ENCODE measurements at places on chromosomes 6 and 20.

- peak; percentile 96 for DNase-seq
These were observed at the start of gene FANCE for GRCh38 chr6:35452183-35453090. TSS of gene FANCE (plus strand) at chr6:35452338. CDS start at chr6:35452546, 208 bp downstream.

DNA sequence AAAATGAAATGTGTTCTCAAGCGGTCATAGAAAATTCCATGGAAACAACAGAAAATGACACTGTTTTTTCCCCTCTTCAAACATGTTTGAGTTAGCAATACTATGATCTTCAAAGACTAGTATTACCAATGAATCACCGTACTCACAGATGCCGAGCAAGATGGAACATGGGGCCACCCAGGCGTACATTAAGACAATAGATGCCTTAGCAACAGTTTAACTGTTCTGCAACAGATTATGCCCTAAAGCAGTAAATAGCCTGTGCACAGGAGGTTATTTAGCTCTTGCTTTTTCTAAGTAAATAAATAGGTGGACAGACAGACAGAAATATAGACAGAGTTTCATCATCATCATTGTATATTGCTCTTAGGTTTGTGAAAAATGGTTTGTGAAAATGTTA lies 284.0 kb upstream of the DEFB112 start:
- no peak for DNase-seq

GRCh38 chr6:3289664-3290055 lies 30.9 kb downstream of the PSMG4 start:
- no peak for DNase-seq

GRCh38 chr6:138278326-138278725 lies 60.0 kb upstream of the PBOV1 start:
- DNase-seq: peak; percentile 9

DNA sequence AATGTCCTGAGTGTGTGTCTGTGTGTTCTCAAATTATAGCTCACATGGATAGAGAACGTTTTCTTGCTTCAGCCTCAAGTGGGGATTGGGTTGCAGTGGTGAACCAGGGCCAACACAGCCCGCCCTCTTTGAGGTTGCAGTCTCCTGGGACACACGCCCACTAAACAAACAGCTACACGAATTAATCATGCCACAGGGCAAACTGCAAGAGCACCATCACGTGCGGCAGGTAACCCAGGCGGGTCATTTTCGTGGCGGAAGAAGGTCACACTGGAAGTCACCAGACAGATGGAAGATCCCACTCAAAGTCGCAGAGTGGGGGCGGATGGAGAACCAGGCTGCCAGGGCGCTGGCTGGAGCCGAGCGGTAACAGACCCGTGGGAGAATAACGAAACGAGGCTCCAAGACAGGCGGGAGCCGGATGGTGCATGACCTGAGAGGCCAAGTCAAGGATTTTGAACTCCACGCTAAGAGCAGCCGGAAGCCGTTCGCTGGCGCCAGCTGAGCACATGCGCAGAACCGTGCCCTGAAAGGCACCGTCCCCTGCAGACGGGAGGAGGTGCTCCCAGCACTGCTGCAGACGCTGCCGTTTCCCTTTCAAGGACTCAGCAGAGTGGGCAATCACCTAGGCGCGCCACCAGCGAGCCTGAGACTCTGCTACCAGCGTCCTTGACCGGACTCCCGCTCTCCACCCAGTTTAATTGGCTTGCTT lies 10.7 kb downstream of the DLL1 start:
- DNase-seq: peak; percentile 13

GRCh38 chr6:32046450-32047083 lies 8.4 kb downstream of the CYP21A2 start:
- no peak for DNase-seq

GRCh38 chr20:49799698-49800097 lies 12.9 kb upstream of the SLC9A8 start:
- no peak for DNase-seq

- DNase-seq: no peak
These were observed 42.6 kb upstream of the KHDRBS2 start for GRCh38 chr6:62328607-62329006.

- no peak for DNase-seq
These were observed 163.2 kb downstream of the SYNDIG1 start for GRCh38 chr20:24632581-24632980.

GRCh38 chr20:33263784-33264183 lies 19.2 kb upstream of the BPIFB1 start:
- DNase-seq: no peak

DNA sequence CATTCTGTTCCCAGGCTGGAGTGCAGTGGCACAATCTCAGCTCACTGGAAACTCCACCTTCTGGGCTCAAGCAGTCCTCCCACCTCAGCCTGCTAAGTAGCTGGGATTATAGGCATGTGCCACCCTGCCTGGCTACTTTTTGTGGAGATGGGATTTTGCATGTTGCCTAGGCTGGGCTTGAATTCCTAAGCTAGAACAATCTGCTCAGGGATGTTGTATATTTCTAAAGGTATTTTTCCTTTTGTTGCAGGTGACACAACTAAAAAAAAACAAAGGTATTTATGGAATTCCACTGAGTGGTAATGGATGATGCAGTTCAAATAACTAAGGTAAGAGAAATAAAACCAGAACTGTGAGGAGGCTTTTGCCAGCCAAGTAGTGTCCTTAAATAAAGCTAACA lies 49.7 kb downstream of the PTPRA start:
- DNase-seq: no peak

GRCh38 chr6:136961848-136962247 lies 39.7 kb downstream of the SLC35D3 start:
- DNase-seq: no peak

GRCh38 chr20:22688485-22688884 lies 104.1 kb upstream of the FOXA2 start:
- DNase-seq: no peak

- no peak for DNase-seq
These were observed 12.4 kb upstream of the KIF25 start for GRCh38 chr6:167984876-167985604.

DNA sequence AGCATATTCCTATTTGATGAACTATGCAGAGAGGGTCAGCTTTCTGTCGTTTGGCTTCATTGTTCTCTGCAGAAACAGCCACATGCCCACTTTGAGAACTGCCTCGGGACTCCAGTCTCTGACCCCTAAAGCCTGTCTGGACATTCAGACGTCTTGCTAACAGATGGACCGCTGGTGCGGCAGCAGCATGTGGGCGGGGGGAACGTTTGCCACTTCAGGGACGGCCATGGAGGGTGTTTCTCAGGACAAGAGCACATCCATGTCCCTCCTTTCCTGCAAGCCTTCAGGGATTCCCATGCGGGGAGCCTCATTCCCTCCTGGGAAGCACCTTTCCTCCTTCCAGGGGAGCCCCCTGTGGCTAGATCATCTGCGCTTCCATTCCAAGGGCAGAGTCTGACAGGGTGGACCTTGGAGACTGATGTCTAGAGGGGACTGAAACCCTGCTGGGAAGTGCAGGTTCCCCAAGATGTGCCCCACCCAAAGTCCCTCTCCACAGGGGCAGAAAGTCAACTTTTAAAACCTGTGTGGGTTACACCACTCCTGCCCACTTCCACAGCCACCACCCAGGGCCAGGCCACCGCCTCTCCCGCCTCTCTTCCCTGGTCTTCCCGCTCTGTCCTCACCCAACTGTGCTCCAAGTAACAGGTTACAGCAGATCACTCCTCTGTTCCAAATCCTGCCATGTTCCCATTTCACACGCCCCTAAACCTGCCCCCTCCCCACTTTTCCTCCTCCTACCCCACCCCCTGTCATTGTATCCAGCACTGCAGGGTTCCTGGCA lies 94.8 kb upstream of the PMEPA1 start:
- no peak for DNase-seq

GRCh38 chr6:129287231-129288177 lies 404.6 kb downstream of the LAMA2 start:
- no peak for DNase-seq

GRCh38 chr20:21096321-21097043 lies 9.7 kb downstream of the LINC00237 start:
- peak; percentile 52 for DNase-seq

DNA sequence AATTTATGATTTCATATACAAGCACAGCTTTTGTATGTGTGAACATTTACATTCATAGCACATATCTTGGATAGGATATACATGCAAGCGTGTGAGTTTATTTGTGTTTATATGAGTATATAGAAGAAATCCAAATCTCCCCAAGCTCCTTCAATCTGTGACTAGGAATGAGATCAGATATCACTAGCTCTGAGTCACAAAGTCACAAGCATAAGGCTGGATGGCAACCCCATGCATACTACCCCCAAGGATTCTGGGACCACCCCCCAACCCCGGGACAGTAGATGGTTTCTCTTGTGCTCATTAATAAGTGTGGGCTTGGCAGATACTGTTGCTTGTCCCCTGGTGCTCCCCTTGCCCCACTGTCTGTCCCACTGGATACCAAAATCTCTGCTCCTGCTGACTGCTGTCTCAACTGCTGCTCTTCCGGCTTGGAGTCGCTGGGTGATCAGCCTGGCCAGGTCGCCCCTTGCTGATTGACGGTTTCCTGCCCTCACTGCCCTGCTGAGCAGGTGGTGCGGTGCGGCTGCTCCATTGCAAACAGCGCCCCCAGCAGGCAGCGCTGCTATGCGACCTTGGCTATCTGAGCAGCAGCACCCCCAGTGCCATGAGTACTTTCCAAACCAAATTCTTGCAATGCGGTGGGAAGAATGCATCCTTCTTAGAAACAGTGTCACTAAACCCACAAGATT lies 279.4 kb downstream of the CD83 start:
- DNase-seq: peak; percentile 28

- DNase-seq: peak; percentile 77
These were observed 77.1 kb downstream of the FARS2 start for GRCh38 chr6:5338177-5338960.

DNA sequence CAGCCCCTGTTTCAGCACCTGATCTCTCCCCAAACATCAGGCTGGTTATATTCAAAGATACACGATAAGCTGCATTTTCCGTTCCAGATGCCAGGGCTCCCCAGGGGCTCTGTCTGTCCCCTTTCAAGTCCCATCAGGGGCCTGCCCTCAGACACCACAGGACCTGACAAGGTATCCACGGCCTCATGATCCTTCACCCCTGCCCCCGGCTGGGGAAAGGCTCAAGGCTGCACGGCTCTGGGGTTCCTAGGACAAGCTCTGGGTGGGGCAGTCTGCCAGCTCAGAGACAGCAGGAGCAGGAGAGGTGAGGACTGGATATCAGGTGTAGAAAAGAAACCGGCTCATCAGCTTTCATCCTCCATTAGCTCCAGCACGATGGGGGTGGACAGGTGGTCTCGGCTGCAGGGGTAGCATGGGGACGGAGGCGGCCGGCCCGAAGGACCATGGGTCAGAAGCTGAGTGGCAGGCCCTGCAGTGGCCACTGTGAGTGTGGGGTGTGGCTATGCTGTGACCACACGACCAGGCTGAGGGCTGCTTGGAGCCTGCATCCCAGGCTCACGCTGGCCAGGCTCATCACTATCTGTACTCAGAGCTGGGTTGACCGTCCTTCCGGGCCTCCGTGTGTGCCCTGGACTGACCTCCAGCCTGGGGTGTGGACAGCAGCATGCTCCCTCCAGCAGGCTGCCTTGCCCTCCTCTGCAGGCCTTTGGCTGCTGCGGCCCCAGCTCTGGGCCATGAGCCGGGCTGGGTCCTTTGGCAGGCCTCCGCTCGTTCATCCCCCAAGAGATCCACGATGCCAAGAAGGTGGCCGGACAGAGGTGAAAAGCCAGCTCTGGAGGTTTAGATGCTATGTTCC lies 386.2 kb downstream of the THBS2 start:
- DNase-seq: no peak

DNA sequence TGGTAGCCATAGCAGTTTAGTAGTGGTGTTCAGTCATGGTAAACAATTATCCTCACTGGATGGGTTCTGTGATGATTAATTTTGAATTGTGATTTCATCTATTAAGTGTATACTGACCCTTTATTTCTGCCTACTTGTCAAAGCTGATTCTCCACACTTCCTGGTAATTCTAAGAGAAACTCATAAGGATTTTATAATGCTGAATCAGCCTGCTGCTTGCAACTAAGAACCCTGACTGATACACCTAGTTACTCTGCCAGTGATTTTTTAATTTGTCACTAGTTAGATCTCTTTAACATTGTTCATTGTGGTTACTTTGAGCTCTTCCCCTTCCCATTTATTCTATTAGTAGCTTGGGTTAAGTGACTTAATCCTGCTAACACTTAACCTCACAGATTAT lies 8.6 kb downstream of the CDC40 start:
- no peak for DNase-seq

GRCh38 chr6:16816891-16817290 lies 55.6 kb upstream of the ATXN1 start:
- no peak for DNase-seq

DNA sequence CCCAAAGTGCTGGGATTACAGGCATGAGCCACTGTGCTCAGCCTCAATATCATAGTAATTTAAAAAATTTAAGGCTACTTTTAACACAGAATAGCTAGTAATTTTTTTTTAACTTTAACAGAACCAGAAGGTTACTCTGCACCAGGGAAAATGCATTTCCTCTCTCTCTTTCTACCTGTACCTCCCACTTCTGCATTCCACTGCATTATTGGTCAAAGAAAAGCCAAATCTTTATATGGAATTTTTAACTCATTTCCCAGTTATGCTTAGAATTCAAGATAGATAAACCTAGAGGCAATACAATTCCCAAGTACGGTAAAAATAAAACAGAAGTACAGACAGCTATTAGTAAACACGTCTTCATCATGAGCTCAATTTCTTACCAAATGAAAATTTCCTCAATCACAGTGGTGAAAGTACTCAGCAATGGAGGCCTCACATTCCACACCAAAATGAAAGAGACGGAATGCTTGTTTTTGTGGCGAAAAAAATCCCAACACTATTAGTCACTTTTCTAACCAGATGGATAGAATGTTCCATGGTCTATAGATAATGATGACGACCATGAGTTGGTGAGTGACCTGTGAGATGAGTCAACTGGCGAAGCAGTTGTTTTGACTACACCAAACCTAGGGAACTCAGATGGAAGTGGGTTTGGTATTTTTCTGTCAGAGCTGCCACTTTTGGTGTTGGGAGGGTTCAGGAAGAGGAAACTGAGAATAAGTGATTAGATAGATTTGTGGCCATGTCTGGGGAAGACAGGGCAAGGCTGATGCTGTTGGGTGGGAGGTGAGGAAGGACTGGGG lies 104.7 kb upstream of the SGK1 start:
- peak; percentile 24 for DNase-seq

GRCh38 chr6:66199171-66199570 lies 492.1 kb upstream of the EYS start:
- DNase-seq: no peak

DNA sequence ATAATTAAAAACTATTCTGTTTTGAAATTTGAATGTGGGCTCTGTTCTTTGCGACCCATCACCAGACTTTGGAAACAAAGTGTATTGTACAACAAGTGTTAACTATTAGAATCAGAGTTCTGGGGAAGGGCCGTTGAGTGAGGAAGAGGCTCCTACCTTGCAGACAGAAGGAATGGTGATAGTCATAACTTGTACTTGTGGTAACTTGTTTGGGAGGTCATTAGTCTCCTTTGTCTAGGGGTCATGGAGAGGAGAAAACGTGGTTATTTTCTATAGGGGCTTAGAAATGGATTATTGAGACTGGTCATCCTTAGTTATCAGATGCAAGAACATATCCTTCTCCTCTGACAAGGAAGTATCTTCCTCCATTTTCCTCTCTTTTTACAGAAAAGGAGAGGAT lies 174.8 kb downstream of the BMP2 start:
- no peak for DNase-seq
